Glomerular endothelial cell (primary cell): ENCODE measurements at places on chromosomes 2 and 18. TPM values are rescaled to one million over a fixed set of nuclear protein-coding genes. Genes with fewer than 3 reads are reported as not detected.

DNA sequence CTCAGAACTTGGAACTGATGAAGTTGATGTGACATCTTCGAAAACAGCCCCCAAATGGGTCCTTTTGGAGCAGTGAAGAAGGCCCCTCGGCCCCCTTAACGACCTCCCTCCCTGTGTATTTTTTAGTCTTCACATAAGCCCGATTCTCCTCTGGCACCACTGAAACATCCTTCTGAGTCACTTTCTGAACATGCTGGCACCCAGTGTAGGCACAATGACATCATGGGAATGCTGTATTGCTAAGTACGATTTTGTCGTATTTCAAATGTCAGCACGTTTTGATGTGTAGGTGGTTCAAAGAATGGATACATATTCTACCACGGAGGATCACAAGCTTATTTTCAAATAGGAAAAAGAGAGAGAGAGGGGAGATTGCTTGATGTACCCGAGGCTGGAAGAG, 111.7 kb upstream of the RIOK3 start:
- no peak for DNase-seq

GRCh38 chr2:241110607-241111439, 8.7 kb upstream of the MTERF4 start:
- no peak for DNase-seq

DNA sequence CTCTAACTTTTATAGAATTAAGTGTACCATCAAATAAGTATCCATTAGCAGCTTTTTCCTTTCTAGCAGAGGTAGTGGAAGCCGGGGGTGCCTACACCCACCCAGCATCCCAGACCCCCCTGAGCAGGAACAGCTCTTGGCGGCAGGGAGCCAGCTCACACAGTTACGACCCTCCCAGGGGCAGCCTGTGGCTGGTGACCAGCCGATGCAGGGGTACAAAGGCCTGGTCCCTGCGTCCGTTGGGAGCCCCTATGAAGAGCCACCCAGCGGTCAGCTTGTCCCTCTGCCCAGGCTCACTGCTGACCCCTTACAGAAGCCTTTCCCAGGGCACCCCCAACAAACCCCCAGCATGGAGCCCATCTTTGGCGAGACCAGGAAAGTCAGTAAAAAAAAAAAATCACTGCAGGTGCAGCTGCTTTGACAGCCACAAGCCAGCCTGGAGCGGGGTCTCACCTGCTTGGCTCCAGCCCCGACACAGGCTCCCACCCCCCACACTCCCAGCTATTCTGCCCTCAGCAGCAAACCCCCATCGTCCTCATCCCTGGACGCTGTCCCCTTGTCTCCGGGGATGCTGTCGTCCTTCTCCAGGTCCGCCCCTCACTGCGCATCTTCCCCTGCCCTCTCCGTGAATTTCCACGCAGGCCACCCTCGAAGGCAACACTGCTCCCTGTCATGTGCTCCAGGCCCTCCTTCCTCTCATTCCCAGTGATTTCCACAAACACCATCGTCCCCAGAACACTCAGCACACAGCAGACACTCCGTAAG, 43.1 kb downstream of the GPC1 start:
- no peak for DNase-seq

GRCh38 chr2:8752385-8752784, 70.5 kb downstream of the ID2 start:
- DNase-seq: no peak

DNA sequence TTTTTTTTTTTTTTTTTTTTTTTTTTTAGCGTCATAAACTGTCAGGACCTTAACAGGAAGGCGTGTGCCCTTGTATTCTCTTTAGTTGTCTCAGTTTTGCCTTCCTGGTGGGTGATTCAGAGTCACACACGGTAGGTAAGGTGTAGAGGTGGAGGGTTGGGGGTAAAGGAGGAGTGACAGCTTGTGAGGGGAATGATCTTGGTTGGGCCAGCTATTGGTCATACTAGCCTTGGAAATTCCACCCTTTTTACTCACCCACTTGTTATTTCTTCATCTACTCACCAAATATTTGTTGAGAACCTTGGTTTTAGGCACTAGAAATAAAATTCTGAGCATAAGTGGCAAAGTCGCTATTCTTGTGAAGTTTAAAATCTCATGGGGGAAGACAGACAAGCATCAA, 22.2 kb downstream of the SMIM21 start:
- DNase-seq: no peak

- DNase-seq: no peak
Measured at GRCh38 chr2:191451116-191451515, 205.9 kb downstream of the MYO1B start.

DNA sequence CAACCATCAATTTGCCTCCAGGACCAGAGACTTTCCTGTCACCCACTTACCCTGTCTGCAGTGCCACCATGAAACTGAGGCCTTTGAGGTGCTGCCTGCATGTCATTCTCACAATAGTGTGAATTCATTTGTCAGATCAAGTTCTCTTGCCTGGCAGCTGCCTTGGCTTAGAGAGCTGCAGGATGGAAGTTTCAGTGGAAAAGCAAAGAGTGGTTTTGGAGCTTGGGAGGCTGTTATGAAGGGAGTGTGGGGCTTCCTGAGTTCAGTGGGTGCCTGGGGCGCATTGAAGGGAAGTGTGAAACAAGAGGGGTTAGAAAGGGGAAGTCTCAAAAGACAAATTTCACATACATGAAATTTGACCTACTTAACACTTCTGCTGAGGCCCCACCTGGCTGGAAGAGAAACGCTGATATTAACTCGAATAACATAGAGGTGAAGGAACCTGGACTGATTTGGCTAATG, 7.9 kb upstream of the LBH start:
- no peak for DNase-seq

DNA sequence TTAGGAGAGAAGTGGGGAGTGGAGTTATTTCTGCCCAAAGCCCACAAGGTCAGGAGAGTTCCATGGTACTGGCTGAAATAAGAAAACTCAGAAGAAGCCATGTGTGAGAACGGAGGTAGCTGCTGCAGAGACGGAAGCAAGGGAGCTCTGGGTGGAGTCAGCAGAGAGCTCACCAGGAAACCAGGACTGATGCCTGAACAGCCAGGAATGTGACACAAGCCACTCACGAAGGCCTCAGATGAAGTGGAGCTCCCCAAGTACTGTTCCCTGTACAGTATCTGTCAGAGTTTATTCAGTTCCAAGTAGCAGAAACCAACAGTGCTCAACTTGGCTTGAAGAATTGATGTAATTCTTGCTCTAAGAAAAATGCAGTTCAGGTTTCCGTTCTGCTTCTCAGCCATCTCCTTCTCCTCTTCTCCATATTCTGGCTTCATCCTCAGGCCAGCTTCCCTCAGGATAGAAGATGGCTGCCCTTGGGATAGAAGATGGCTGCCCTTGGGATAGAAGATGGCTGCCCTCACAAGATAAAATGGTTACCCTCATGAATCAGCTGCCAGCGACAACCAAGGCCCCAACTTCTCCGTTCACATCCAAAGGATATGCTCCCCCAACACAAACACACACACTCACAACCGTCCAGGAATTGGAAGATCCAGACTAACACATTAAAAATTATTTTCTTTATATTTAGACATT, 117.4 kb upstream of the SH3BP4 start:
- DNase-seq: no peak

- DNase-seq: no peak
Measured at GRCh38 chr18:27075828-27076227, 109.3 kb downstream of the CHST9 start.

Gene PID1
- total RNA-seq: 0.68 and 0.99 TPM in 2 replicates

Gene DYNC1I2
- 159 and 174 TPM in 2 replicates for total RNA-seq
